ENCODE measurements at places on chromosomes 3 and 15. TPM values are rescaled to one million over a fixed set of nuclear protein-coding genes. Genes with fewer than 3 reads are reported as not detected.

Gene SNX4
- 37.6 TPM for total RNA-seq

Gene SLC27A2
- under 0.01 TPM for total RNA-seq

Gene ONECUT1
- total RNA-seq, result not detected

DNA sequence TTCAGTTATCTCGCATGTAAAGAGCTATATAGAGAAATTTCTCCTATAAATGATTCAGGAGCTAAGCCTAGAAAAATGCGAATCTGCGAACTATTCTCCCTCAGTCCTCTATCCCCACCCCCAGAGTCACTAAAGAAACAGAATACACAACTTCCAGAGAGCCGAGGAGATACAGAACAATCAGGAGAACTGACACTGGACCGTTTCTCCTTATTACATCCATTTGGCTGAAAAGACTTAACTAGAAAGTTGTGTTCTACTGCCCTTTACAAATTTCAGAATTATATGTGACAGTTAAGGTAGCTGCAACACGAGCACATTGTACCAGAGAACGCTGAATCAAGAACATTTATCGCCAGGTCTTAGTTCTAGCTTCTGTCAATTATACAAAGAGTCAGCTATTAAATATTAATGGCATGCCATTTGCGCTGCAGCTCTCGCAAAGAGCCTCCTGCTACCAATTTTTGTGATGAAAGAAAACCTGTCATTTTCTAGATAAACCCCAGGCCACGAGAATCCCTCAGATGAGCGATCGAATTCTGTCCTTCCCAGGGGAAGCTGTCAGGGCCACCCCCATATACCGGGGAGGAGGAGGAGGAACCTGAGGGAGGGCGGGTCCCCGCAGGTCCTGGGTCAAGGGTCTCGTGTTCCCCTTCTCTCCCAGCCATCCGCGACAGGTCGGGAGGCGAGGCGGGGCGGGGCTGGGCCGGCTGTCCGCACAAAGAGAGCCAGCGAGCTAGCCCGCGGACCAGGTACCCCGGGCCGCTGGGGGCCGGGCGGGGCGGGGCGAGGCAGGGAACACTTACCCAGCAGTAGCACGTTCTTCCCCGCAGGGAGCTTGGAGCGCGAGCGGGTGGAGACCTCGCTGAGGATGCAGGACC is 878 bp downstream of the DYNC1LI1 start:
- peak; percentile 30 for DNase-seq

DNA sequence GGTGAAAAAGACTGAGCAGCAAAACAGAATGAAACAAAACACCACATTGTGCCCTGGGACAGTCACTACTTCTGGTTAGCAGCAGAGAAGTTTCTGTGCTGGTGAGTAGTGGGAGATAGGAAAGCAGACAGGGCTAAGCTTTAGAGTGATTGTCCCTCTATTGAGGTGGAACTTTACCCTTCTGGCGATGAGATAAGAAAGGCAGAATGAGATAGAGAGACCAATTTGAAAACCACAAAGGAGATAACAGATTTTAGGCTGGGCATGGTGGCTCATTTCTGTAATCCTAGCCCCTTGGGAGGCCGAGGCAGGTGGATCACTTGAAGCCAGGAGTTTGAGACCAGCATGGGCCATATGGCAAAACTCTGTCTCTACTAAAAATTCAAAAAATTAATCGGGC is 208.5 kb downstream of the TBL1XR1 start:
- DNase-seq, result no peak

- DNase-seq, result no peak
Measured at GRCh38 chr15:52480990-52481389, 47.7 kb downstream of the MYO5A start.

DNA sequence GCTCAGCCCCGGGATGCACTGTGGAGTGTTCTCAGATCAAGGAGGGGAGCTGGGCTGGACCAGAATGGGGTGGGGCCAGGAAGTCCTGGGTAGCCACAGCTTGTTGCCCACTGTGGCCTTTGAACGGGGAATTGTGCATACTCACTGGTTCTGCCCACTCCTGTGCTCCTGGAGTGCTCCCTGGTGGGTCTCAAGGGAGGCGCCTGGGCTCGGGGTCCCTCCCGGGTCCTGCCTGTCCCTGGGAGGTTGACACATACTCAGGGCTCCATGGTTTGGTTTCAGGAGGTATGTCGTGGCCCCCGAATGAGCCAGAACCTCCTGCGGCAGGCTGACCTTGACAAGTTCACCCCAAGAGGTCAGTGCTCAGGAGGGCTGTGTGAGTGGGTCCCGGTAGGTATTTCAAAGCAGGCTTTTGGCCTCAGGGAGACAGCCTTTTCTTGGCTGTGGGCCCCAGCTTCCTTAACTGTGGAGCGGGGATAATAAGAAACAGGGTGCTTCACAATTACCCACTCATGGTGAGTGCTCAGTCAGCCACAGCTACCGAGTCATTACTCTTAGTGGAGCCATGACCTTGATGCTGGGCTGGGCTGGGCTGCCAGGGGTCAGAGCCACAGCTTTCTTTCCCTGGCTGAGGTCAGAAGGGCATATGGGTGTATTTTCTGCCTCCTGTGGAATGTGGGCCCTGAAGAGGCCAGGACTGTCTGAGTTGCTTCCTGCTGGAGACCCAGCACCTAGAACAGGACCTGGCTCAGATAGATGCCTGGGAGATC is 7.6 kb downstream of the DNAH1 start:
- DNase-seq, result no peak

DNA sequence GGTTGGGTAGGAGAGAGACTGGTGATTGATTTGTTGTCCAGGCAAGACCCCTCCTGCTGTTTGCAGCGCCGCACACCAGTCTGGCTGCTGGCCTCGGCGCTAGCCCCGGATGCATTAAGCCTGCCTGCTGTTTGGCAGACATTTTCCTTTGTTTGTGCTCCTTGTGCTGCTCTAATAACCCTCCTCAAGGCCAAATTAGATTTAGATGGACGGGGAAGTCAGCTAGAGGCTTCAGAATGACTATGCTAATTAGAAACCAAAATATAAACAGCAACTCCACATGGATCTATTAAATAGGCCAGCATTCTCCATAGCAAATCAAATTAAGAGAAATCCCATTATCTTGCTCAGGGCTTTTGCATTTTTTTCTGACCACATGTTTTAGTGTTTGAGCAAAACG is 445.2 kb downstream of the SQOR start:
- no peak for DNase-seq

Data from fibroblast of villous mesenchyme (primary cell).